ENCODE measurements at places on chromosomes 4 and X. TPM values are rescaled to one million over a fixed set of nuclear protein-coding genes. Genes with fewer than 3 reads are reported as not detected.

DNA sequence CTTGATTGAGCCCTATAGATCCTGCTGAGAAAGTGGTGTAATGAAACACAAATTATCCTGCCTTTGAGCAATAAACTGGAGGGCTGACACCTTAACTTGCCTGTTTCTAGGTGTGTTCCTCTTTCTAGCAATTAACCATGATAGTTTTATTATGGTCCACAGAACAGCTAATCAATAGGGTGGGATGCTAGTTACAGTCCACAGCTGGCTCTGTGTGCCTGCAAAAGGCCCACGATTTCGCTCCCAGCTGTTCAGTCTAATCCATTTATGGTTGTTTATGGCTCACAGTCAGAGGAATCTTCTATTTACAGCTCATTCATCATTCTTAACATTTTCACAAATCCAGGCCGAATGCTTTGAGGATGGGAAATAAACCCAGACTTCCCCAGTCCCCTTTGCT is 674.9 kb downstream of the SMARCA1 start:
- H3K36me3 ChIP-seq: no peaks in the 10 kb centered on the region
- H3K27ac ChIP-seq: no peak overlapping the region
- no peak overlapping the region for H3K4me3 ChIP-seq
- H3K27me3 ChIP-seq: peaks cover 9% of the 10 kb centered on the region

DNA sequence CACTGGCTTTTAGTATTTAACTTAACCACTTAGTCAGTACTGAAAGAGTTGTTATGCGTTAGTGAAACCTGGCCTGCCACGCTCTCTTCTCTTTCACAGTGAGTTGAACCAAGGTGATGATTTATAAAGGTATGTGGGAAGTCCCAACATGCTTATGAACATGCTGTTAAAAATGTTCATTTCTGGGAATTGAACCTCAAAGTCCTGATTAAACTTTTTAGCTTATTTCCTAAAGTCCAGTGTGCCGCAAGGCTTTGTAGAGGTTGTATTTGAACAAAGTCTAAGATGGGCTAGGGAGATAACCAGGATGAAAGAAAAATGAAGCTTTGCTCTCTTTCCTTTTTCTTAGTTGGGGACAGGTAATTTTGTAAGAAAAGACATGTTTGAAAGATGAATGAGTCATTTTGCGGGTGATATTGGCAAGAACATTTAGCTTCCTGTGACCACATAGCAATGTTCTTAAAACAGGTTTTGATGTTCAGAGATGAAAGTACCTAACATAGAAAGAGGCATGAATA is 270.3 kb downstream of the DTHD1 start:
- H3K27ac ChIP-seq: no peak overlapping the region
- no peak overlapping the region for H3K4me3 ChIP-seq
- no peaks in the 10 kb centered on the region for H3K27me3 ChIP-seq

FAT1 gene
- total RNA-seq: 125 TPM

DNA sequence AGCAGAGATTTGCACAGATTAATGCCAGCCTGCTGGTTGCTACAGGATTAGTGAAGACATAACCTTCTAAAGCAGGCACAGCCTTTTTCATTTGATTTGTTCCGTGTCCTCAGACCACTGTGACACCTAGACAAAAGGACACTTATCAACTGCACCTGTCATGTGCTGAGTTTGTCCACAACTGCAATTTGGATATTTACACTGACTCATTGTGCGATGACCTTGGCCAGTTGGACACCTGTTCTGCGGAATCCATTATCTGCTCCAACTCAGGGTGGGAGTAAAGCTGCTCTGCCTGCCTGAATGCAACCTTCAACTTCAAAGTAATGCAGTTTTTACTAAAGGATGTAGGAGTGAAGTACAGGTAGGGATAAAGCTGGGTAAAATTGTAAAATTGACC is 4.1 kb upstream of the NR0B1 start:
- no peaks in the 10 kb centered on the region for H3K36me3 ChIP-seq
- H3K27me3 ChIP-seq: peaks cover 2% of the 10 kb centered on the region
- H3K4me3 ChIP-seq: no peak overlapping the region
- H3K4me1 ChIP-seq: no peaks in the 10 kb centered on the region

GRCh38 chr4:56235725-56236124 is 151.6 kb downstream of the AASDH start:
- no peaks in the 10 kb centered on the region for H3K4me1 ChIP-seq
- no peak overlapping the region for H3K4me3 ChIP-seq
- H3K27ac ChIP-seq: no peak overlapping the region
- no peak for DNase-seq
- H3K36me3 ChIP-seq: no peaks in the 10 kb centered on the region

PTPN13 gene
- total RNA-seq: 49.6 TPM

DNA sequence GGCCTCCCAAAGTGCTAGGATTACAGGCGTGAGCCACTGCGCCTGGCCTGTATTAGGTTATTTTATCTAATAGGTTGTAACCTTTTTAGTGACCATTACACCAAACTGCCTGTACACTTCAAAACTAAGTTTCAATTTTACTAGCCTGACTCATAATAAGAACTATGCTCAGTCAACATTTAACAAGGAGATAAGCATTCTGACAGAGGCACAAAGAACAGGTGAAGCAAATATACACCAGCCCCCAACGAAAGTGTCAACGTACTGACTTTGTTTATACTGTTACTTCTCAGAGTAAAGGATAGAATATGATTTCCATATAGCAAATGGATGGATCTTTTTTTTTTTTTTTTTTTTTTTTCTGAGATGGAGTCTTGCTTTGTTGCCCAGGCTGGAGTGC is 62.8 kb downstream of the SHISA3 start:
- H3K27ac ChIP-seq: no peak overlapping the region
- DNase-seq: no peak
- no peak overlapping the region for H3K4me3 ChIP-seq
- H3K36me3 ChIP-seq: no peaks in the 10 kb centered on the region
- H3K4me1 ChIP-seq: no peaks in the 10 kb centered on the region

DNA sequence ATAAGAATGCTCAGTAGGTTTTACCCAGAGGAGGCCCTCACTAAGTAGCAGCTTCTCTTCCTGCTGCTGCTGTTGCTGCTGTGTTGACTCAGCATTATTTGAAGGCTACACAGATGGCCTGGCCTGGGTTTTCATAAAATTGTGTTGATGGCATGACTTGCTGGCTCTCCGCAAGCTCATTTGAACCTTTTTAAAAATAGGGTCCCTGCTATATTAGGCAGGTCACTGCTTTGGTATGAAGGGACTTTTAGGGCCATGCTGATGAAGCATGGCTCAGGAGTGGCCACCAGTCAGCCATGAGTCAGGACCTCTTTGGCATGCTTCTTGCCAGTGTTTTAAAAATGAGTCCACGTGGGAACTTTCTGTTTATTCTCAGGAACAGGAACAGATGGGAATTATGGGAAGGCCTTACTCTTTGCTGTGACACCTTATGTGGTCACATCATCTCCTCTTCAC is 128.7 kb downstream of the MID1IP1 start:
- H3K4me3 ChIP-seq: no peak overlapping the region
- H3K4me1 ChIP-seq: no peaks in the 10 kb centered on the region

DNA sequence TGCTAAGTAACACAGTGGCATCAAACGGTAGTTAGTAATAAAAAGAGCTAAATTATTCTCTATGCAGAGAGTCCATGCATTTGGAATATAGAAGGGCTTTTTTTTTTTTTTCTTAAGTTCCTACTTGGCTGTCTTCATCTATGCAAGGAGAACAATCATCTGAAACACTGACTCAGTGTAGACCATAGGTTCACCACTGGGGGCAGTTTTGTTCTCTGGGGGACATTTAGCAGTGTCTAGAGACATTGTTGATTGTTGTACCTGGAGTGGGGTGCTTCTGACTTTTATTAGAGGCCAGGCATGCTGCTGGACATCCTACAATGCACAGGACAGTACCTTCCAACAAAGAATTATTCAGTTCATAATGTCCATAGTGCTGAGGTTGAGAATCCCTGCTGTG is 41.2 kb downstream of the TMA16 start:
- H3K36me3 ChIP-seq: no peaks in the 10 kb centered on the region
- no peak overlapping the region for H3K27ac ChIP-seq
- H3K27me3 ChIP-seq: no peaks in the 10 kb centered on the region
- no peak overlapping the region for H3K4me3 ChIP-seq
- no peak for DNase-seq

PGAM4 gene
- total RNA-seq: not detected

DNA sequence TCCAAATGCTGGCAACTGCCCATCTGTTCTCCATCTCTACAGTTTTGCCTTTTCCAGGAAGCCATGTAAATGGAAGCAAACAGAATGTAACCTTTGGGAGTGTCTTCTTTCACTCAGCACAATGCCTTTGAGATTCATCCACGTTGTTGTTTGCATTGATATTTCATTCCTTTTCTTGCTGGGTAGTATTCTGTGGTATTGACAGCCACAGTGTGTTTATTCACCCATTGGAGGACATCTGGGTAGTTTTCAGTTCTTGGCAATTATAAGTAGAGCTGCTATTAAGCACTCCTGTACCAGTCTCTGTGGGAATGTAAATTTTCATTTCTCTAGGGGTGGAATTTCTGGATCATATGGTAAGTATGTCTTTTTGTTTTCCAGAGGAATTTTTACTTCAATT is 194.3 kb upstream of the RPS6KA3 start:
- no peak overlapping the region for H3K27ac ChIP-seq
- H3K4me1 ChIP-seq: no peaks in the 10 kb centered on the region
- H3K36me3 ChIP-seq: no peaks in the 10 kb centered on the region
- no peak overlapping the region for H3K4me3 ChIP-seq
- peaks cover 49% of the 10 kb centered on the region for H3K27me3 ChIP-seq
- DNase-seq: no peak

TAF7L gene
- not detected for total RNA-seq

MFSD8 gene
- 37.7 TPM for total RNA-seq

DNA sequence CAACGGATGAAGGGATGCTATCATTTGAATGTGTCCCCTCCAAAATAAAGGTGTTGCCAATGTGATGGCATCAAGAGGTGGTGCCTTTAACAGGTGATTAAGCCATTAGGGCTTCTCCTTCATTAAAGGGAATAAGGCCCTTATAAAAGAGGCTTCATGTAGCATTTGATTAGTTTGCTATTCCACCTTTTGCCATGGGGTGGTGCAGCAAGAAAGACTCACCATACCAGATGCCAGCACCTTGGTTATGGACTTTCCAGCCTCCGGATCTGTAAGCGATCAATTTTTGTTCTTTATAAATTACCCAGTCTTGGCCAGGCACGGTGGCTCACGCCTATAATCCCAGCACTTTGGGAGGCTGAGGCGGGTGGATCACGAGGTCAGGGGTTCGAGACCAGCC is 7.9 kb upstream of the SLC25A43 start:
- H3K4me3 ChIP-seq: no peak overlapping the region
- H3K36me3 ChIP-seq: no peaks in the 10 kb centered on the region

HPRT1 gene
- 8.0 TPM for total RNA-seq

GRCh38 chr4:94961420-94961819 is 203.7 kb downstream of the BMPR1B start:
- no peak for DNase-seq
- H3K27me3 ChIP-seq: no peaks in the 10 kb centered on the region
- no peaks in the 10 kb centered on the region for H3K4me1 ChIP-seq
- H3K27ac ChIP-seq: no peak overlapping the region
- no peaks in the 10 kb centered on the region for H3K36me3 ChIP-seq
- no peak overlapping the region for H3K4me3 ChIP-seq

- H3K4me3 ChIP-seq: no peak overlapping the region
- DNase-seq: no peak
- no peaks in the 10 kb centered on the region for H3K27me3 ChIP-seq
- no peaks in the 10 kb centered on the region for H3K4me1 ChIP-seq
These were observed 104.8 kb upstream of the KIT start for GRCh38 chr4:54553001-54553400.

DNA sequence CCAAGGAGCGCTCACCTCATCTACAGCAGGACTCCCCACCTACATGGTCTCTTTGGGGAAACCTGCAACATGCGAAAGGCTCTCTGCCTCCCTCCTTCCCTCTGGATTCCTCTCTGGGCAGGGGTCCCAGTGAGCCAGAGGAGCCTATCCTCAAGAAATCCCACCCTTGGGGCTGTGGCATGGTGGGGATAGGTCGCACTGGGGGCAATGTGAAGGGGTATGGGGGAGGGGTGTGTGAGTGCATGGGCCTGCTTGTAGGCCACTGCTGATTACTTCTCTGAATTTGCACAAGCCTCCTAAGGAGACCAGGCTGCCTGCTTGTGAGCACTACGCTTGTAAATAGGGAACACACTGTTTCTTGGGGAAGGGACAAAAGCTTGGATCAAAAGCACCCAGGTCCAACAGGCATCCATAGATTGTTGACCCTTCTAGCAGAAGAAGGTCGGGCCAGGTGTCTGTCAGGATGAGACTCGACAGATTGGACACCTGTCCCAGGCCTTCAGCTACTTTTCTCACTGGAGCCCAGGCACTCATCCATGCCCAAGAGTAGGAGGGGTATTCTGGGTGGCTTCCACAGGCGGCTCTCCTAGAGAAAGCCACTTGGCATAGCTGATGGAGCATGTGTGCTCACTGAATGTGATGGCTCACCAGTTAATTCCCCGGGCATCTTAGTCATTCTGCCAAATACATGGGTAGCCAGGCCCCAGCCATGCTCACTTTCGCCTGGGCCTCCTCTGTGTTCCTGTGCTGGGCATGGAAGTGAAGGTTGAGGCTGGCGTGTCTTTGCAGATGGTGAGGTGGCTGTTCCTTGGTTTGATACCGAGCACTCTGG is 75.0 kb downstream of the NBDY start:
- H3K27ac ChIP-seq: peak overlapping the region; percentile 82
- no peaks in the 10 kb centered on the region for H3K27me3 ChIP-seq
- no peaks in the 10 kb centered on the region for H3K36me3 ChIP-seq
- H3K4me1 ChIP-seq: no peaks in the 10 kb centered on the region
- peak overlapping the region; percentile 66 for H3K4me3 ChIP-seq
- no peak for DNase-seq

GRCh38 chrX:136762820-136763452 is 17.8 kb downstream of the ARHGEF6 start:
- no peaks in the 10 kb centered on the region for H3K36me3 ChIP-seq
- DNase-seq: no peak
- no peaks in the 10 kb centered on the region for H3K4me1 ChIP-seq
- no peaks in the 10 kb centered on the region for H3K27me3 ChIP-seq
- H3K4me3 ChIP-seq: no peak overlapping the region
